Activated CD4-positive, alpha-beta T cell treated with anti-CD3 and anti-CD28 coated beads for 48 hours (primary cell): ENCODE measurements at places on chromosomes 13 and 19.

DNA sequence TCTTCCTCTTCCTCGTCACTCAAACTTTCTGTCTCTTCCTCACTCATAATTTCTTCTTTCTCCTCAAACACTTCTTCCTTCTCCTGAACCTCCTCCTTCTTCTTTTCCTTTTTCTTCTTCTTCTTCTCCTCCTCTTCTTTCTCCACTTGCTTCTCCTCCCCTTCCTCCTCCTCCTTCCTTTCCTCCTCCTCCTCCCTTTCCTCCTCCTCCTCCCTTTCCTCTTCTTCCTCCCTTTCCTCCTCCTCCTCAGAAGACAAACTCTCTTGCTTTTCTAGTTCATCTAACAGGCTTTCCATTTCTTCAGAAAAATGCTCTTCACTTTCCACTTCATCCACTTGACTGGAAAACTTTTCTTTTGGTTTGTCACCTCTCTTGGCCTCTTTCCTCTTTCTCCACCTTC lies 19.8 kb downstream of the WDR87 start:
- DNase-seq, result no peak

GRCh38 chr13:102978168-102978567 lies 88.0 kb downstream of the SLC10A2 start:
- no peak for DNase-seq

- no peak for DNase-seq
Observed at GRCh38 chr13:113141601-113141970, 16.9 kb upstream of the PROZ start.

DNA sequence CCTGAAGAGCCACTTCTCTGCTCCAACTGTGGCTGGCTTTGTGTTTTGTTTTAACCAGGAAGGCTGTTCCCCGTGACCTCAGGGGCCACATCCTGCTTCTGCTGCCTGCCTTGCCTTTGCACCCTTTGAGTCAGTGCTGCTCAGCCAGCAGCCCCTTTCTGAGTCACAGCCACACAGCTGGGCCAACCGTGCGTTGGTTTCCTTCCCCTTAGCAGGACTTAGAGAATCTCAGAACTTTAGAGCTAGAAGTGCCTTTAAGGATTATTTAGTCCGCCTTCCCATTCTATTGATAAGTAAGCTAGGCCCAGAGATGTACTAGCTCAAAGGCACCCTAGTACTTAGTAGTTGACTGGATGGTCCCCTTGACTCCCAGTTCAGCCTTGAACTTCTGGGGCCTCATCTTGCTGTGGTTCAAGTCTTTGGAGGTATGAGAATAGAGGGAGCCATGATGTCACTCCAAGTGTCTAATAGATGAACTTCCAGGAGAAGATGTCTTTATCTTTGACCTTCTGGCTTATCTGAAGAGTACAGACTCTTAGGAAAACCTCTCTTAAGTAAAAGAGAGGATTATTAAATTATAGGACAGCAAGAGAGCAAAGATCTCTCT lies 8.0 kb downstream of the RGCC start:
- peak; percentile 91 for DNase-seq

DNA sequence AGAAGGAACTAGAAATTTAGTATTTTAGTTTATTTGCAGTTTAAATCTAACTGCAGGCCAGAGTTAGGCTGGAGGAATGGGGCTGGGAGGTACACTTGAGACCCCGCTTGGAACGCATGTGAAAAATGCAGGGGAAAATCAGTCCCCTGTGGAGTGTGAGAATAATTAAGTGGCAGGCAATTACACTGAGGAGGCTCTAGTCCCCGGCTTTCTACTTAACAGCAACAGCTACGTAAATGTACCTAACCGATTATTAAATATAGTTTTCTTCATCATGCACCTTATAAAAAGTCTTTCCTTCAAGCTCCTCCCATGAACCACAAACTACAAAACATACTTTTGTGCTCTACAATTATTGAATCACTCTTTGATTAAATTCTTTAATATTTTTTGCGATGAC lies 804 bp downstream of the ZNF708 start:
- DNase-seq, result no peak

DNA sequence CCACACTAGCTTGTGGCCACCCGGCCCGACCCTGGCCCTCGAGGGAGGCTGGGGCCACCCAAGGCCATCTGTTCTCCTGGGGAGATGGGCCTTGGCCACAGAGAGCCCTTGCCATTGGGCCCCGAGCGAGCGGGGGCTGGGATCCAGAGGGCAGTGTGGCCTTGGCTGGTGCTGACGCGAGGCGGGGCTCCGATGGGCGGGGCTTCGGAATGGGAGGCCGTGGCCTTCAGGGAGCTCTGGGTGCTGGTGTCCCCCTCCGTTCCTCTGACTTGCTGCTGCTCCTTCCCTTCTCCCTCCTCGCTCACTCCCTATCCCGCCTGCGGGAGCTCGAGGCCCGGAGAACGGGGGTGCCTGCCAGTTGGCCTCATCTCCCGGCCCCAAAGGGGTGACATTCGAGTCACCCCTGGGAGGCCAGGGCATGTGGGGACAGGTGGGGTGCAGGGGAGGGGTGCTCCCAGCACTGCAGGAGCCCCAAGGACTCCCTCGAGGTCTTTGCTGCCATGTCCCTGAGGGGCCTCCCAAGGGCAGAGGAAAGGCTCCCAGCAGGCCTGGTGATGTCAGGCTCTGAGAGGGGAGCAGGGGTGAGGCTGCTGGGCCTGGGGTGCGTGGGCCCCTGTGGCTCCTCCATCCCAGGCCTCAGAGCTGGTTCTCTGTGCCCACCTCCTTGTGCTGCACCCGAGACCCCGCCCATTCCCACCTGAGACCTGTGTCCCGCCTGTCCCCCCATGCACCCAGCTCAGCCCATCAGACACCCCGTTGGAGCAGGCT lies 4.2 kb downstream of the NCLN start:
- DNase-seq, result no peak

GRCh38 chr19:6736169-6736916 lies 1.0 kb downstream of the GPR108 start:
- DNase-seq, result peak; percentile 79

DNA sequence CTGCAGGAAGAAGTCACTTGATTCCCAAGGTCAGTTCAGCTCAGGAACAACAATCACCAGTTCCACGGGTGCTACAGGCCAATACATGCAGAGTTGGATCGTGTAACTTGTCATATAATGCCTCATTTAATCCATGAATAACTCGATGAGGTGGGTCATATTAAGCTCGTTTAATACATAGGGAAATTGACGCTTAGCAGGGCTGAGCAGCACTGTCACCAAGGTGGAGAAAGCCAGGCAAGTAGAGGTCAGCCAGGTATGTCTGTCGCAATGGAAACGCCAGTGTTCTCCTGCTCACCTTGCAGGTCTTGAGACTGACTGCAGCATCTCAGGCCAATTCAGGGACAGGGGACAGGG lies 52.3 kb downstream of the CCDC70 start:
- DNase-seq, result no peak

DNA sequence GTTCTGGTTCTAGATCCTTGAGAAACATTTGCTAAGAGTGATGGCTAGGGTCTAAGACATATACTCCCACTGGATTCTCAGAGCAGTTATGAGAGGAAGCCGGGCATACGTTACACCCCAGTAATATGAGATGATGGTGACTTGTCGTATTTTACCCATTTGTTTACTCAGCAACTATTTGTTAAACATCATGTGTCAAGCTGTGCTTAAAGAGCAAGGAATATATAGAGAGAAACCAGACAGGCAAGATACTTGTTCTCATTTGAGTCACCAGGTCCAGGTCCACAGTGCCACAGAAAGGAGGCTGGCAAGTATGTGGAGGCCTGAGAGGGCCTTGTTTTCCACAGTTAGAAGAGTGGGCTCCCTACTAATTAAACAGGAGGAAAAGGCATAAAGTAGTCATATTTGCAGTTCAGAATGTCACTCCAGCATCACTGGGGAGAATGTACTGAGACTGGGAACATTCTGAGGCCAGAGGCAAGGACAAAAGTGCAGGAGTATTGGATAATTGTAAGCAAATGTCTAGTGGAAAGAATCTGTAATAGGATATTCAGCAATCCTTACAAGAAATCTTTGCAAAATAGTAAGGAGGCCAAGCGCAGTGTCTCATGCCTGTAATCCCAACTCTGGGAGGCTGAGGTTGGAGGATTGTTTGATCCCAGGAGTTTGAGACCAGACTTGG lies 142.2 kb downstream of the IRS2 start:
- DNase-seq, result no peak

- DNase-seq, result no peak
Observed at GRCh38 chr13:103066781-103067345, 646 bp upstream of the SLC10A2 start.

DNA sequence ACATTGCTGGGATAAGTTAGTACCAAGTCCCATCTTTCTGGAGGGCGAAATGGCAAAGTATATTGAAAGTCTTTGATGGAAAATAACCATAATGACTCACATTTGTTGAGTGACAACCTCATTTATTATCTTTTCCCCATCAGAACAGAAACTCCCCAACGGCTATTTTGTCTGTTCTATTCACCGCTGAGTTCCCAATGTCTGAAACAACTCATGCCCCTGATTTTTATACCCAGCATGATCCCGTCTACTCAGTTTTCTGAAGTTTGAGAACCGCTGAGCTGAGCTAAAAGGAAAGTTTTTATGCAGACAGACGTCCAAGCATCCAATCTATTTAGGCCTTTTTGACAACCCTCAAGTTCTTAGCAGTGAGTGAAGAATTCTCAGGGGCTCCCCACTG lies 7.8 kb upstream of the TINCR start:
- no peak for DNase-seq

DNA sequence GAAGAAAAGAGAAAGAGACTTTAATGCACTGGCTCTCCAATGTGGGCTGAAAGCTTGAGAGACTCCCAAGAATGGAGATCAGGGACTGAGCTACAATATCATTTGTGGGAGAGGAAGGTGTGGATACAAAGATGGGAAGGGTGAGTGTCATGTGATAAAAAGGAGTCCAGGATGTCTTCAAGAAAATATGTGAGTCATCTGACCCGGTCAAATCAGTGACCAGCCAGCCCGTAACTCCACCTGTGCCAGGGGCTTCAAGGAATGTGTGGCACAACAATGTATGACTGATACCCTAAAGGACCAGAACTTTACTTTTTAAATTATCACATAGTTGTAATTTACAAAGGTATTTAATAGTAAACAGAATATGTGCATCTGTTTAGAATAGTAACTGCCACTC lies 97.2 kb downstream of the DOCK9 start:
- no peak for DNase-seq

- DNase-seq, result no peak
Observed at GRCh38 chr13:110453797-110454196, 107.7 kb downstream of the RAB20 start.

DNA sequence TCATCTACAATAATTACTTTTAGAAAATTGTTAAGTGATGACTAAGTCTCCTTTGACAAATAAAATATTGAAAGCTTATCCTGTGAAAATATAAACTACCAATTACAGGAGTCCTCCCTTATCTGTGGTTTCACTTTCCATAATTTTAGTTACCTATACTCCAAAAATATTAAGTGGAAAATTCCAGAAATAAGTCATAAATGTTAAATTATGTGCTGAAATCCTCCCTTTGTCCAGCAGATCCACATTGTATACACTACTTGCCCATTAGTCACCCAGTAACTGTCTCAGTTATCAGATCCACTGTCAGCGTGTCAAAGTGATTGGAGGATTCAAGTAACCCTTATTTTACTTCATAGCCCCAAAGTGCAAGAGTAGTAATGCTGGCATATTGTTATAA lies 98.1 kb downstream of the SERP2 start:
- no peak for DNase-seq

DNA sequence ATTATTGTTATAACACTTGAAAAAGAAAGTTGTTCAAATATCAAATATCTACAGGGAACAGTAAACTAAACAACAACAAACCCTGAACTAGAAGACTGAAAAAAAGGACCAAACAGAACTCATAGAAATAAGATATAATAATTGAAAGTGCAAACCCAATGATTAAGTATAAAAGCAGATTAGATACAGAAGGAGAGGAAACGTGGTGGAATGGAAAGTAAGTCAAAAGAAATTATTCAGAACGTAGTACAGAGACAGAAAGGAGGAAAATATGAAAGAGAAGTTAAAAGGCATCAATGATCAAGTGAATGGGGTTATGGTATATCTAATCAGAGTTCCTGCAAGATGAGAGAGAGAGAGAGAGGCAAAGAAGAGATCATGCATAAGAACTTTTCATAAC lies 174.2 kb upstream of the DACH1 start:
- DNase-seq, result no peak

- DNase-seq, result no peak
Observed at GRCh38 chr13:92734068-92734467, 492.5 kb upstream of the GPC6 start.

DNA sequence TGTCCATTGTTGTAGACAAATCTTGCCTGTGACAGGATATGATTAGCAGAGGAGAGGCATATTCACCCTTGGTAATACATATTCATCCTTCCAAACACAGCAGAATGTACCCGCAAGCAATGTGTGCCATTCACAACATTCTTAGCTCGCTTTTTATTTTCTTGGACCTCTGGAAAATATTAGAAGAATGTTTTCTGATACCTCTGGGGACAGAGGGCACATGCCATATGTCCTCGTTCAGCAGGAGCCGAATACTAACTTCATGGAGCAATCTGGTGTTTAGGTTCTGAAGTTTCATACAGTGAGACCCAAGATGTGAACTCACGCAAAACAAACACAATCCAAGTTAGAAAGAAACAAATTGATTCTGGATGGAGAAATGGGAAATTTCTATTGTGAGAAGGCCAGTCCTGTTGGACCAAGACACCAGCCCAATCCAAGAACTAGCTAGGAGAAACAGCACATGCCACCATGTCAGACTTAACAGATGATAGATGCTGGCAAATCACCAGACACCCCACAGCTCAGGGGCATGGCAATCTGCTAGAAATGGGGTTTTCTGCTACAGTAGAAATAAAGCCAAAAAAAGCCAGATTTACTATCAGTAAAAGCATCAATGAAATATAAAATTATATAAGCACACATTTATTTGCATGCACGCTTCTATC lies 297.4 kb downstream of the DCLK1 start:
- DNase-seq, result no peak

DNA sequence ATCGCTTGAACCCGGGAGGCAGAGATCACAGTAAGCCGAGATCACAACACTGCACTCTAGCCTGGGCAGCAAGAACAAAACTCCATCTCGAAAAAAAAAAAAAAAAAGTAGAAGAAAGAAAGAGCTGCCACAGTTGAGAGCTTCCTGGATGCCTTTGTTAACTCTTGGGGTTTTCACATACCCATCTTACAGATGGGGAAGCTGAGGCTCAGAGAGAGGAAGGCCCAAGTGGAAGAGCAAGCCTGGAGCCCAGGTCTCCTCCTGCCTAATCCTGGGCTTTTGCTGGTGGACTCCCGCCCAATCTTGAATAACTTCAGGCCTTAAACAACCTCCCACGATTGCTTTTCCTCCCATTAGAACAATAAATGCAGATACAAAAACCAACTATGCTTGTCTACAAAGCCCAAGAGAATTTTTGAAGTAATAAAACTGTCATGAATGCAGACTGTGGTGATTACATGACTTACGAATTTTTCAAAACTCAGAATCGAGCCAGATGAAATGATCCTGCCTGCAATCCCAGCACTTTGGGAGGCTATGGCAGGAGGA lies 41.7 kb downstream of the LTBP4 start:
- no peak for DNase-seq

DNA sequence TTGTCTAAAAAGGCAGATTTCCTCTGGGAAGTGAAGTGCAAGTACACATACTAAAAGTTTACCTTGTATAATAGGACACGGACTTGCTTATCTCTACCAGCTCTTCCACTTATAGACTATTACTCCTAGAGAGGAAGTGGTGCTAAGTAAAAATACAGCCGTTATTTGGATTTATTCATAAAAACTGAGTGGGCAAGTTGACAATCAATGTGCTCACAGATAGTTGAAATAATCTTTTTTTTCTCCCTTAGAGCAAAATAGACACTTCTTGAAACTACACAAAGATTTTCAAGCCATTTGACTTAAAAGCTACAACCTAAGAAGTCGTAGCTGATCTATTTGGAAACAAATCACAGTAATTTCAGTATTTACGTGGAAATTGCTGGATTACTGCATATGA lies 2584.7 kb upstream of the PCDH20 start:
- no peak for DNase-seq
